Stimulated activated CD4-positive, alpha-beta T cell treated with anti-CD3 and anti-CD28 coated beads, Interleukin-4, amount 100 ng/mL, for 24 hours (primary cell): ENCODE measurements at places on chromosomes 5 and 9.
A peak's percentile ranks its signal among the peaks of the same experiment; 100 is the strongest.

GRCh38 chr5:14834584-14835550, 36.7 kb downstream of the ANKH start:
- no peak for DNase-seq

GRCh38 chr5:93274291-93274690, 306.7 kb downstream of the NR2F1-AS1 start:
- no peak for DNase-seq

GRCh38 chr5:36392818-36393217, 91.1 kb upstream of the RANBP3L start:
- DNase-seq: no peak

GRCh38 chr5:38382898-38383297, 124.5 kb downstream of the EGFLAM start:
- peak; percentile 44 for DNase-seq

DNA sequence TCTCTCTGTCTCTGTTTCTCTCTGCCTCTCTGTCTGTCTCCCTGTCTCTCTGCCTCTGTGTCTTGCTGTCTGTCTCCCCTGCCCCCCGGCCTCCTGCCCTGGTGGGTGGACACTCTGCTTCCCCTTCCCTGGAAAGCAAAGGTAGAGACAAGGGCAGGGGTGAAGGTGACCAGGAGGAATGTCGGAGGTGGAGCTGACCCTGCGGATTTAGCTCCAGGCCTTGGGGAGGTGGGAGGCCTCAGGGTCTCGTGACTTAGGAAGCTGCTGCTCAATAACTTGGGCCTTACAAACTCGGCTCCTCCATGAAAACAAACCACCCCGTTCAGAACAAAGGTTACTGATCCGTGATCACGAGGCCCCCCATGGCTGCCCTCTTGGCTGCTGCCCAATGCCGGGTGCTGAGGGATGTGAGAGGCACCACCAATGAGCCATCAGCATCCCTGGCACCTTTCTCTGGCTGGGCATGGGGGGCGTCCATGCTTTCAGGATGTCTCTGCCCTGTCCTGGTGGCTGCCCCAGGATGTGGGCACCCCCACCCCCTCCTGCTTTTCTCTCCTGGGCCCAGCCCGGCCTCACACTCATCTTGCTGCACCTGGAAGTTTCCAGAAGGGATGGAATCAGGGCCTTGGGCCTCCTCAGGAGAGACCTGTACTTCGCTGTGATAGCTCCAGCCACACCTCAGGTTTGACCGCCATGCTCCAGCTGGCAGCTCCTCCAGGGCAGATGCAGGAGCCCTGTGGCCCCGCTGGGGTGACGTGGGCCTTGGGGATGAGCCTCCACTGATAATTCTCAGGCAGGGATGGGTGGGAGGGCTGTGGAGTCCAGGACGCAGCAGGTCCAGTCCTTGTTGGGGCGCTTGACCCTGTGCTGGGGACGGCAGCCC, 14.8 kb upstream of the SLC6A19 start:
- no peak for DNase-seq
